ENCODE measurements at places on chromosomes 7 and 10. TPM values are rescaled to one million over a fixed set of nuclear protein-coding genes. Genes with fewer than 3 reads are reported as not detected.

DNA sequence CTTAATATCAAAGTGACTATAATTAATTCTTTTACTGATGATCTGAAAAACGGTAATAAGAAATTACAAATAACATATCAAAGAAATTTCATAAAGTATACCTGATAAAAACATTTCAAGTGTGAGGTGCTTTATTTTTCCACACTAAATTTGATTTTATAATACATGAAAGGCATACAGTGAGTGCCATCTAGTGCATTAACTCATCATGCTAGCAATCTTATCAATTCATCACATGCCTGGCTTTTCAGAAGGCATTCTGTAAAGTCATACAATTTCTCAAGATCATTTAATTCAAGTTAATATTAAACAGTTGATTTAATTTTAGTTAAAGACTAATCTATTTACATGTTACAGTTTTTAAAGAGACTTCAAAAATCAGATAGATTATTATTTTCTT is 1020.9 kb downstream of the GATA3 start:
- DNase-seq: no peak

- no peak for DNase-seq
Measured at GRCh38 chr7:577278-577665, 57.6 kb upstream of the PDGFA start.

DNA sequence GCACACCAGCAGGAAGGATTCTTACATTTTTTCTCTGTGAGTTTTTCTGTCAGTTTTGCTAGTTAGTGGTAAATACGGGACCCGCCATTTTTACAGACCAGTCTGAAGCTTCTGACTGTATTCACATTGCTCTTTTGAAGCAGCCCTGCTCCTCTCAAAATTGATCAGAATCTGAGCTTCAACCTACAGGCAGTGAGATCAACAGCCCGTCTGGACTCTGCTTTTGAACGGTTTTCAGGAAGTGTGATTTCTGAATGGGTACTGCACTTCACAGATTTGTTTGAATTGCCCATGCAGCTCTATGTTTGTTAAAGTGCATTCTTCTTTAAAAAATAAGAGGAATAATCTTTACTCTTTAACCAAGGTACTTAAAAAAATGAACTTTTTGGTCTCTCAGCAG is 8.9 kb downstream of the PURB start:
- no peak for DNase-seq

GRCh38 chr10:99170116-99170675 is 65.5 kb downstream of the HPSE2 start:
- no peak for DNase-seq

GRCh38 chr7:46710927-46711326 is 789.9 kb upstream of the IGFBP3 start:
- DNase-seq: no peak

GRCh38 chr10:119651514-119652360 is 557 bp downstream of the BAG3 start:
- DNase-seq: peak; percentile 22

- no peak for DNase-seq
Measured at GRCh38 chr7:116315293-116315692, 105.0 kb downstream of the TES start.

GRCh38 chr7:117008118-117008885 is 55.0 kb downstream of the ST7 start:
- no peak for DNase-seq

- peak; percentile 32 for DNase-seq
Measured at GRCh38 chr10:91796331-91797047, 1.7 kb upstream of the TNKS2 start.

GRCh38 chr10:547591-548081 is 141.8 kb downstream of the DIP2C start:
- no peak for DNase-seq

DNA sequence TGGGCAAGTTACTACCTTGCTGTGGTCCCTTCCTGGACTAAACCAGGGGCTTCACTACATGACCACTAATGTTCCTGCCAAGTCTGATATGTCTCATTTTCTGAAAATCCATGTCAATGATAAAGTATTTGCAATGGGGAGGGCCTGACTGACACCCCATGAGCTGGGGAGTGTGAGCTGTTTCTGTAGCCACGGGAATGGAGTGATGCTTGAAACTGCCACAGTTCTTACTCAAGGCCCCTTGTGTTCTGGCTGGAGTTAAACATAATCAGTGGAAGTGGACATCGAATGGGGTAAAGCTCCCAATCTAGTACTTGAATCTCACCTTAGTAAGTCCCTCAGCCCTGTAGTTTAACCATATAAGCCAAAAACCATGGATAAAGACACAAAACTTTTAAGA is 61.9 kb upstream of the PDLIM1 start:
- no peak for DNase-seq

DNA sequence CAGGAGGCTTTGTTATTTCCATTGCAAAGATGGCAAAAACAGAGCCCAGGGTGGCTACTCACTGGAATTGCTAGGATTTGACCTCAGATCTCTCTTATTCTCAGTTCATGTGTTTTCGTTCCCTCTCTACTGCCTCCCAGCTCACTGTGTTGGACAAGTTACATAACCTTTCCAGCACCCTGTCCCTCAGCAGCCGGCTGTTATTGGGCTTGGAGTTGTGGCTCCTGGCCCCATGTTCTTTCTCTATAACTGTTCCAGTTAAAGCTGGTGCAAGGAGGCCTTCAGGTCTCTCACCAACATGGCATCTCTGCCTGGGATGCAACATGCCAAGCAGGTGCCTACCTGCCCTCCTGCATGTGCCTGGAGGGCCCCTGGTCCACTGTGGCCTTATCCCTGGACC is 56.8 kb downstream of the LRRC18 start:
- DNase-seq: no peak

DNA sequence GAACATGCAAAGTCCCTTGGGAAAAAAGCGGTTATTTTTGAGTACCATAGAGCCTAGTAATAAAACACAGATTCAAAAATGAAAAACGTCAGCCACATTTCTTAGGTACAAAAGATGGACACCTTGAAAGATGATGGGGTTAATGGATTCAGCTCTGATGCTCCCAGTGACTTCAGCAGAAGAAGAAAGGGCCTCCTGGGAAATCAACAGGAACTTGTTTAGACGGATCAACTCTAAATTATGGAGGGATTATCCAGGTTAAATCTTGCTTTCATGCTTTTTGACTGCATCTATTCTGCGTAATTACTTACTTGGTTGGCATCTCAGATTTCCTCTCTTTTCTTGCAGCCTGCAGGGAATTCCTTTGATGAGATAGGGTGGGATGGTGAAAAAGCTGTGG is 82.5 kb downstream of the TMEM178B start:
- DNase-seq: no peak

GRCh38 chr7:38311329-38311937 is 38.0 kb upstream of the TARP start:
- peak; percentile 36 for DNase-seq

GRCh38 chr10:69710008-69710888 is 80.2 kb downstream of the FAM241B start:
- DNase-seq: no peak

Gene P4HA1
- 97.1 TPM for total RNA-seq

Gene C1QL3
- not detected for total RNA-seq

Gene PNLIPRP3
- not detected for total RNA-seq

Gene TAS2R41
- not detected for total RNA-seq

Gene DGKI
- 1.3 TPM for total RNA-seq

Gene SLC12A9
- total RNA-seq: 10.9 TPM

Gene CHST12
- total RNA-seq: 15.3 TPM

Gene GSTO1
- total RNA-seq: 189 TPM

Gene PON3
- 0.69 TPM for total RNA-seq

Gene MLXIPL
- total RNA-seq: 0.41 TPM

All from left ventricle myocardium inferior (tissue), 1 donor.